ENCODE measurements at places on chromosomes 1 and 21.

GRCh38 chr1:30930631-30931173 is 22.1 kb upstream of the SDC3 start:
- DNase-seq = no peak

DNA sequence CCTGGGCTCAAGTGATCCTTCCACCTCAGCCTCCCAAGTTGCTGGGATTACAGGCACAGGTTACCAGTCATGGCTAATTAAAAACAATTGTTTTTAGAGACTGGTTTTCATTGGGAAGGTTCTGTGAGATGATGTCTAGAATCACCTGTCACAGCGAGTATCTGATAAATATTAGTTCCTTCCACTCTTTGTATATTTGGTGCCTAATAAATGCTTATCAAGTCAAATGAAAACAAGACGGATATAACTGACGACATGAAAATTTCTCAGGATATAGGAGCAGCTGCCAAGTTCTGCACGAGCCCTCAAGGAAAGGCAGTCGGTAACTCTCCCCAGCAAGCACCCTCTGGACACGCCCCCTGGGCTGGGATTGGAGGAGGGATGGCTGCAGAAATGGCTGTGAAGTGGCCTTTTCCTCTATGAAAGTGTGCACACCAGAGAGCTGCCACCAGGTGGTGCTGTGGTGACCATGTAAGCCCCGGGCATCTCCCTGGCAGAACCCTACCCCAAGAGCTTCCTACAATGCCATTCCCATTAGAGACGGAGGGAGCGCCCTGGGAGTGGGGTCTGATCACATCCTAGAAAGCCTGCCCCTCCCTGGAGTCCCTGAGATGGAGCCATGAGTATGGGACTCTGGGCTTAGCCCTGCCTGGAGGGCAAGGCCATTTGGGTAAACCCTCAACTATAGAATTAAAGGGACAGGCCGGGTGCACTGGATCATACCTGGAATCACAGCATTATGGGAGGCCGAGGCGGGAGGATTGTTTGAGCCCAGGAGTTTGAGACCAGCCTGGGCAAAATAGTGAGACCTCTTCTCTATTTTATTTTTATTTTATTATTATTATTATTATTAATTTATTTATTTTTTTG is 50.9 kb downstream of the HTR6 start:
- DNase-seq = peak; percentile 83

DNA sequence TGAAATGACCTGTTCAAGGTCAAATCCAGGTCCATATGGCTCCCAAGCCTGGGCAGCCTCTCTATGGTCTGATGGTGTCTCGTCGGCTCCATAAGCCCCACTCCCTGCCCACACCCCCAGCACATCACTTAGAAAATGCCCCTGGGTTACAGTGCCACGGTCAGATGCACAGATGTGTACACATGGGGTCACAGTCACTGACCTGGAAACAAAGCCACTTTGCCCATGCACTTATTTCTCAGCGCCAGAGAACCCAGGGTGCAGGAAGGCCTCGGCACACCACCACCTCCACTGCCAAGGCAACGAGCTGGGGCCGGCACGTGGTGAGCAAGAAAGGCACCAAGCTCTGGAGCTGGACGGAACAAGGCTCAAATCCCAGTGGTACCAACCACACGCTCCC is 24.7 kb downstream of the IFFO2 start:
- no peak for DNase-seq

DNA sequence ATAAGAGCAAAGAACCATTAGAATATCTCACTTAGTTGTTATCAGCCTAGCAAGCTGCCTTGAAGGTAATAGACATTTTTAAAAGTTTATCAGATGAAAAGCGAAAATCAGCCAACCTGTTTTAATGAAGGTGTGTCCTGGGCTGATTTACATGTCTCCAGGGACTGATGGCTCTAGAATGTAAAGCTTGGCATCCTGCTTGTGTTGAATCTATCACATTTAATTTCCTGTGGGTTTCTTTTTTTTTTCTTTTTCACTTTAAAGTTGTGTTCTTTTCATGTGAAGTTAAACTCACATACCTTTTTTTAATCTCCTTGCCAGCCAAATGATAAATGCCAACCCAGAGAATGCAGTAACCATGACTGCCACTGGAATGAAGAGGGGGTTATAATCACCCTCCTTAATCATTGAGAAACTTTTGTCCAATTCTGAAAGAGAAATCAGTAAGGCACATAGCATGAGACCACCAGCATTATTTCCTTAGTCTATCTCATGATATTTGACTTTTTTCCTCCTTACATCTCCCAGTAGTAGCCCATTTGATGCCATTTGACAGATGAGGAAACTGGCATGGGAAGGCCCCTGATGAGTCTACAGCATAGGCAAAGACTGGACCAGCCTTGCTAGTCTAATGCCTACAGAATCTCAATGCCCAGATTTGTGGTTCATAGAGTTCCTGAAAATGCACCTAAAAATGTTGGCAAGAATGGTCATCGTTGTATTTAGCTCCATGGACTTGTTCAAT is 10.0 kb downstream of the SELL start:
- no peak for DNase-seq

- no peak for DNase-seq
These were observed 9.5 kb downstream of the SNX27 start for GRCh38 chr1:151621351-151621750.

GRCh38 chr1:246214708-246215509 is 292.2 kb downstream of the SMYD3 start:
- peak; percentile 67 for DNase-seq
